RPMI8226 (cell line): ENCODE measurements at places on chromosomes 5 and 9.

GRCh38 chr5:110104060-110104725 is 414.5 kb downstream of the MAN2A1 start:
- DNase-seq, result no peak

- DNase-seq, result no peak
Observed at GRCh38 chr5:154285661-154286408, 95.3 kb downstream of the GALNT10 start.

DNA sequence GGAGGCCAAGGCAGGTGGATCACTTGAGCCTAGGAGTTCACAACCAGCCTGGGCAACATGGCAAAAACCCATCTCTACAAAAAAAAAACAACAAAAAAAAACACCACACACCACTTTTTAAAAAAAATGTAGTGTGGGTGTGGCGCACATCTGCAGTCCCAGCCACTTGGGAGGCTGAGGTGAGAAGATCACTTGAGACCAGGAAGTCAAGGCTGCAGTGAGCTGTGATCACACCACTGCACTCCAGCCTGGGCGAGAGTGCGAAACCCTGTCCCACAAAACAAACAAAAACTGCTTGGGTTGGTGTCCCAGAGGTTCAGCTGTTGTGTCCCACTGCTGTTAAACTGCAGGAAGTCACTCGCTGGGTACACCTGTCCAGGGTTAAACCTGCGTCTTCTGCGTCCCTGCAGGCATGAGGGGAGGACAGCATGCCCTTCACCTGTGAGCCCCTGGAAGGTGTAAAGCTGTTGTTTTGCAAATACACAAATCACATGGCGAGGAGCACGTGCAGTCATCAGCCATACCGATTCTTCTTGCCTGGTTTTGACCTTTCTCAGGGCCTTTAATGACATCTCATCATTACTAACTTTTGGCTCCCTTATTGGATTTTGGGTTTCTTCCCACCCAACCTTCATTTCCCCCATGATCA is 29.3 kb upstream of the CLPTM1L start:
- DNase-seq, result no peak

GRCh38 chr9:20570756-20571155 is 51.5 kb downstream of the MLLT3 start:
- no peak for DNase-seq

GRCh38 chr9:130268521-130269211 is 3.1 kb downstream of the HMCN2 start:
- DNase-seq, result peak; percentile 45

DNA sequence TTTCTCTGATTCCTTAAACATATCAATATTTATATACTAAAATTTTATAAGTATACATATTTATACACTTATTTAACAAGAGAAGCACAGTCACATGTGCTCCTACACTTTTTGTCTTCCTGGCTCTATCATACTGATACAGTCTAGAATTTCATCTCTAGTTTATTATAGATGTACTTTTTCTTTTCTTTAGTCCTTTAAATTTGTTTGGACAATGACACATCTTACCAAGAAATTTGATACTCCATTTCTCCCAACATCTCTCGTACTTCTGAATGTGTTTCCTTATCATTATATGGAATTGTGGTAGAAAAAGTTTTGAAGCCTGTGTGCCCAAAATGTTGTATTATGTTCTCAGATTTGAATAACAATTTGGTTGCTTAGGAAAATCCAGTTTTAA is 104.6 kb downstream of the DMRT2 start:
- DNase-seq, result no peak

DNA sequence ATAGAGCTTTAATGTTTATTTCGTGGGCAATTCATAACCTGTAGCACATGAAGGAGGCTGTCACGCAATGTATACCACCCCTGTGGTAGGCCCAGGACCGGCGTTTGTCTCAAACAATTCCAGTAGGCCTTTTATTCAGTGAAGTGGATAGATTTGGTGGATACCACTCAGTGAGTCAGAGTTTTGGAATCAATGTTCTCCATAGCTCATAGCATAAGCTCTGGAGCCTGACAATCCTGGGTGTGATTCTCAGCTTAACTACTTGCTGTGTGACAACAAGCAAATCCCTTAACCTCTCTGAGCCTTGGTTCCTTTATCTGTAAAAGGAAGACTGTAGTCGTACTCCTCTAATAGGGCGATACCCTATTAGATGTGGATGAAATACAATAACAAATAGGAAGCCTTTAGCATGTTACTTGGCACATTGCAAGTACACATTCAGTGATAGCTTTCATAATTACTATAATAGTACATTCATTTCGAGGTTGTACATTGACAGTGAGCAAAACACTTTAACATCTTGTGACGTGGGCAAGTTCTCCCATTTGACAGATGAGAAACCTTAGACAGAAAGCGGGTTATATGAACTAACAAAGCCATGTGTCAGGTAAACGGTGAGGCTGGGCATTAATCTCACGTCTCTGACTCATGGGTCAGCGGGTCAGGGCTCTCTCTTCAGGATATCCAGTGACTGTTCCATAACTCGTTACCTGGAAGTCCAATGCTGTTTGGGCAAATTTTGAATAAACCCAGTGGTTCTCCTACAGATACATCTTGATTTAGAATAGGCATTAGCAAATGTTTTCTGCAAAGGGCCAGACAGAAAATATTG is 130.8 kb downstream of the C9orf152 start:
- DNase-seq, result no peak

GRCh38 chr5:24749701-24750100 is 104.9 kb upstream of the CDH10 start:
- DNase-seq, result no peak

GRCh38 chr5:103391659-103392058 is 133.1 kb downstream of the MACIR start:
- no peak for DNase-seq

DNA sequence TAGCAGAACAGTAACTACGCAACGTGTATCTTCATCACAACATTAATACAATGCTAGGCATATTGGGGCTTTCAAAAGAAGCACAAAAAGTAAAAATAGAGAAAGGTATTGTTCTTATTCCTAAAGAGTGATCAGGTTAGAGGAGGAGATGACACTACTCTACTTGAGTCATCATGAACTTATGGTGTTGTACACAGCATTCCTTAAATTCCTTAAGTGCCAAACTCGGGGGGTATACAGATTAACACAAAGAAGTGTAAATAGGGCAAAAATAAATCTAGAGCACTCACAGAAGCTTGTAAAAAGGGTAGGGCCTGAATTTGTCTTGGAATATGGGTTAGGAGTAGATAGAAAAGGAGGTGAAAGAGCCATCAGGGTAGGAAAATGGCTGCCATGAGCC is 308.0 kb upstream of the DAP start:
- no peak for DNase-seq

- DNase-seq, result no peak
Observed at GRCh38 chr5:146622391-146622790, 106.4 kb upstream of the GPR151 start.

DNA sequence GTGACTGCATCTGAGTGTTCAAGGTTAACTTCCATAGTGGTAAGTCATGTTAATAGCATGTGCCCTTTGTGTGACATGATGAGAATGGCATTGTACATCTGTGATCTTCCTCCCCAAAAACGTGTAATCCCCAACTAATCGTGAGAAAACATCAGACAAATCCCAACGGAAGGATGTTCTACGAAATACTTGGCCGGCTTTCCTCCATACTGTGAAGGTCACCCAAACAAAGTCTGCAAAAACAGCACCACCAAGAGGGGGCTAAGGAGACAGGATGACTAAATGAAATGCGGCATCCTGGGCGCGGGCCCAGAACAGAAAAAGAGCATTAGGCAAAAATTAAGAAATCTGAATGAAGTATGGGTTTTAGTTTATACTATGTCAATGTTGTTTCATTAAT is 81.8 kb downstream of the MED10 start:
- no peak for DNase-seq

- no peak for DNase-seq
Observed at GRCh38 chr9:82320566-82320965, 332.0 kb downstream of the SPATA31D1 start.

- no peak for DNase-seq
Observed at GRCh38 chr9:96618209-96619123, 1.2 kb downstream of the CDC14B start.

GRCh38 chr5:1161108-1161832 is 40.1 kb upstream of the SLC6A19 start:
- DNase-seq, result no peak
